GM19239 (cell line): ENCODE measurements at places on chromosomes 2 and 18.

DNA sequence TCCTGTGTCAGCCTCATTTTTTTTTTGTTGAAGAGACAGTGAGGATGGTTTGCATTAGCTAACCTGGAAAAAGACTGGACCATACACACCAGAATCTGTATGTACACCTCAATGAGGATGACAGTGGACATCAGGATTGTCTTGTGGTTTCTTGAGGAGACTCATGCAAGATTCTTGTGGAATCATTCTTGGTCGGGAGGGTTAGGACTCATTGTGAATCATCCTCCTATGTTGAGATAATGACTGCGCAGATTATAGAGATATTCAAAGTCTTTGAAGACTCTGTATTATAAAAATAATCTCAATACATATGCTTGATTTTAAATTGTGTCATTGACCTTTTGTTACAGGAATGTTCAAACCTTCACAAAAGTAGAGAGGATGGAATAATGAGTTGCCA lies 49.1 kb upstream of the DOCK10 start:
- DNase-seq: no peak

DNA sequence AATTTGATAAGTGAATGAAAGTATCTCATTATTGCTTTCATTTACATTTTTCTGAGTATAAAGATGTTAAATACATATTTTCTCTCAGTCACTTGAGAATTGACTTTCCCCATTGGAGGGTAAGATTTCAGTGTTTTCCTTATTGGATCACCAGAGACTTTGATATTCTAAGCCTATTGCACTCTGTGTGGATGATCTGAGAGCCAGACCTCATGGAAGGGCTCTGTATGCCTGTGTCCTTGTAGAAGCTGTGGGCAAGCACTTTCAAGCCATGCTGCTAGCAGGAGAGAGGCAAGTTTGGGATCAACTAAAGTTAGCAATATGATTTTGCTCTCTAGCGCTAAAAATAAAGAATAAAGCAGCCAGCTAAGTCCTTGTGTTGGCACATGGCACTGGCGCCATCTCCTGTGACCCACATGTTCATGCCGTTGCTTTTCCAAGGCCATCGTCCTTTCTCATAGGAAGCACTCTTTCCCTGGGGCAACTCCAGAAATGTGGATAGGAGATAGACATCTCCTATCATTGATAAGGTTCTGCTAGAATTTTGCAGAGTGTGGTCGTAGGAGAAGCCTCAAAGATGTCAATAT lies 72.6 kb downstream of the AOX1 start:
- no peak for DNase-seq

DNA sequence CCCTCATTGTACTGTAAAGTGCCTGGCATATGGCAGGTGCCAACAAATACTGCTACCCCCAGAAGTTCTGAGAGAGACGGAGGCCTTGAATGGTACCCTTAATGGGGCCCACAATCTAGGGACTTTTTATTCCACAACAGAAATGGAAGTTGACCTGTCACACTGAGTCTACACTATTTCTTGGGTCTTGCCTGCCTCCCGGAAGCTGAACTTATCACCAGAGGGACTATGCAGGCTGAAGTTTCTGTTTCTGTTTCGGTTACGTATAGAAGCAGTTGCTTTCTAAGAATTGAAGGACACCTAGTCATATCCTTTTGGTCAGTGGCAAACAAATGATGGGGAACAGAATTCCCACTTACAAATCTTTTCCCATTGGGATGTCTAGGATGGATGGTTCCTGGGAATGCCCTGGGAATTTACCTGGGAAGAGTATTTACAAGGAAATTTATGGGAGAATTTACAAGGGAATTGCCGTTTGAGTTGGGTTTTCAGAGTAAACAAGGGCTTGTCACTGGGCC lies 74.2 kb downstream of the HS1BP3 start:
- DNase-seq: peak; percentile 72

GRCh38 chr2:111675419-111676194 lies 208.4 kb downstream of the ANAPC1 start:
- no peak for DNase-seq

GRCh38 chr2:47602996-47603395 lies 179.9 kb upstream of the MSH6 start:
- DNase-seq: no peak

DNA sequence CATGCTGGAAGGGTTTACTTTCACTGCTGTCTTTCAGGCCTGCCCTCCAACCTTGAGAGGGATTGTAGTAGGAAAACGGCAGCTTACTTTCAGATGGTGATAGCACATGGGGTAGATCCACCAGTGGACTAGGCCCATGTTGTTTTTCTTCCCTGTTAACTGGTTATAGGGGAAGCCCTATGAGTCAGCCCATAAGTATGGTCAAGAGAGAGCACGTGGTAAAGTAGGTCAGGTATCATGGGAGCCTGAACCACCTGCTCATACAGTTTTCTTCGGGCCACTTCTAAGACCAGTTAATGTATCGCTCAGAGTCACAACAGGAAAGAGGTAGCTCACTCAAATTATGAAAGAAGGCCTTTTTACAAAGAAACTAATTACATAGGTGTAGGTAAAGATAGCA lies 33.0 kb downstream of the PDK1 start:
- no peak for DNase-seq

- DNase-seq: no peak
These were observed 51.0 kb upstream of the CTDP1 start for GRCh38 chr18:79628416-79629248.

DNA sequence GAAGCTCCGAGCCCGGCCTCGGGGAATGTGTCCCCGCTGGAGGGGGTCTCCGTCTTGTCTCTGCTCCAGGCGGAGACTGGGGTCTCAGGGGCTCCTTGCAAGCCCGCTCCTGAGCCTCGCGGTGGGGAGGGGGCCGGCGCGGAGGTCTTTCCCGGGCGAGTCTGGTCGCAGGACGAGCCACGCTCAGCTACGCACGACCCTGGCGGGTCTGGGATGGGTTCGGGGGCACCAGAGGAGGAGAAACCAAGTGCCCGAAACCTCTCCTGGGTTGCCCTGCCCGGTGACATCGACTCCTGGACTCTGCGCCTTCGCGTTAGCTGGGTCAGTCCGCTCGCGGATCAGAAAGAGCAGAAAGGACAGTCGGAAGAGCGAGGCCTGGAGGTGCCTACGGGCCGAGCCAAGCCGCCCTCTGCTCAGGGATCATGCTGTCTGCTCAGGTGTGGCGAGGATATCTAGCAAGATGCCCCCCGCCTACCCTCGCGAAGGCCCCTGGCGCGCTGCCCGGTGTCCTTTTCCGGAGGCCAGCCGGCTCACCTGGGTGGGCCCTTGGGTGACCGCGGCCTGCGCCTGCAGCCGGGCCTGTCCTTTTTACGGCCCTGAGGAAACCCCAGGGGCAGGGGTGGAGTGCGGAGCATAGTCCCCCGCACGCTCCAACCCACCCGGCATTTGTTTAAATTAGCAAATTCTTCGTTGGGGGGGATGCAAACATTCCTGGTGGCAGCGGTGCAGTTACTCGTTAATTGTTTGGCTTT lies 58.7 kb downstream of the SNORC start:
- no peak for DNase-seq

- DNase-seq: no peak
These were observed 112.1 kb downstream of the FTCDNL1 start for GRCh38 chr2:199738727-199739412.
